ENCODE measurements at places on chromosomes 2 and 18. TPM values are rescaled to one million over a fixed set of nuclear protein-coding genes. Genes with fewer than 3 reads are reported as not detected.

Gene ZNF521
- total RNA-seq, result 1.8 TPM

Gene CRIM1
- total RNA-seq, result 414 TPM

Gene ADRA2B
- total RNA-seq, result 0.16 TPM

Gene GAREM1
- total RNA-seq, result 30.0 TPM

Data from cardiac atrium fibroblast (primary cell).